ENCODE measurements at places on chromosomes 3 and 15.

GRCh38 chr15:78082106-78082742 lies 4.7 kb upstream of the TBC1D2B start:
- DNase-seq, result no peak

DNA sequence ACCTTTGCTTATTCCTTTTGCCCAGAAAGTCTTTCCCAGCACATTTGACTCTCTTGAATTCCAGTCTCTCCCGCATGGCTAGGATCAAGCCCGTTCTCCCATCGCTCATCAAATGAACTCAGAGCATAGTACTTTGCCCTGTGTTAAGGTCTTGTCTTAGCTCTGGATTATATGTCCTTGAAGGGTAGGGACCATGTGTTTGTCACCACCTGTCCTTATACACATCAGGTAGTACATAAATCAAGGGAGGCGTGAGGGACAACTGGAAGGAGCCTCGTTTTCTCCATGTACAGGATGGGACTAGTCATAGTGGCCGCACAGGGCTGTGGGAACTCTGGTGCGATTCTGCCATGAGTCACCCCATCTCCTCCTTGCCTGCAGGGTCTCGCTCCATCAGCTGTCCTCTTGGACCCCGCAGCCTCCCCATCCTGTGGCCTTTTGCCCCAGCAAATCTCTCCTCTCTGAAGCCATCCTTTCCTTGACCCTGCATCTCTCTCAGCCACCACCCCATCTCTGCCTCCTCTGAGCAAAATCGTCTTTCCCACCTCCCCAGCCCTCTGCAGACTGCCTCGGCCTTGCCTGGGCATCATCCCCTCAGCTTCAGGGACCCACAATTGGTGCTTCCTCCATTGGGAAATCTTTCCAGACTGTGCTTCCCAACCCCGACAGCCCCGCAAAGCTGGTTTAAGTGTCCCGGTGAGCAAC lies 33.4 kb upstream of the RAB6B start:
- no peak for DNase-seq

DNA sequence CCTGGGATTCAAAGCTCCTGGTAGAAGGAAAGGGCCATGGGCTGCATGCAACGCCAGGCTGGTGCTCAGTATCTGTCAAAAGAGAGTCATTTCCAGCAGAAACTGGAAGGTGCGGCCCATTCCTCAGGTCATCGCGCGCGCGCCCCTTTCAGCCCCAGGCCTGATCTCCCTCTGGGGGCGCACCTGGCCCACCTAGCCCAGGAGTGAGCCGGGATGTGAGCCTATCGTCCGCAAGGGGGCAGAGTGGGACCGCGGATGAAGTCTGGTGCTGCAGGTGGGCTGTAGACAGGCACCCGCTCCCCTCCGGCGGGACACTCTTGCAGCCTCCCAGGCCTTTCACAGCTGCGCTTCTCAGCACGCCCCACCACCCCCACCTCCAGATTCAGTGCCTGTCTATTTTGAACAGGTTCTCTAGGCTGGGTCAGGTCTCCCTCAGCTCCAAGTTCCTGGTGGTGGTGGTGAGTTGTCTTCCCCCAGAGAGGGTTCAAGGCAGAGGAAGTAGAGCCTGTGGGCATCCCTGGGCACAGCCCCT lies 5.8 kb upstream of the RPL29 start:
- peak; percentile 86 for DNase-seq

DNA sequence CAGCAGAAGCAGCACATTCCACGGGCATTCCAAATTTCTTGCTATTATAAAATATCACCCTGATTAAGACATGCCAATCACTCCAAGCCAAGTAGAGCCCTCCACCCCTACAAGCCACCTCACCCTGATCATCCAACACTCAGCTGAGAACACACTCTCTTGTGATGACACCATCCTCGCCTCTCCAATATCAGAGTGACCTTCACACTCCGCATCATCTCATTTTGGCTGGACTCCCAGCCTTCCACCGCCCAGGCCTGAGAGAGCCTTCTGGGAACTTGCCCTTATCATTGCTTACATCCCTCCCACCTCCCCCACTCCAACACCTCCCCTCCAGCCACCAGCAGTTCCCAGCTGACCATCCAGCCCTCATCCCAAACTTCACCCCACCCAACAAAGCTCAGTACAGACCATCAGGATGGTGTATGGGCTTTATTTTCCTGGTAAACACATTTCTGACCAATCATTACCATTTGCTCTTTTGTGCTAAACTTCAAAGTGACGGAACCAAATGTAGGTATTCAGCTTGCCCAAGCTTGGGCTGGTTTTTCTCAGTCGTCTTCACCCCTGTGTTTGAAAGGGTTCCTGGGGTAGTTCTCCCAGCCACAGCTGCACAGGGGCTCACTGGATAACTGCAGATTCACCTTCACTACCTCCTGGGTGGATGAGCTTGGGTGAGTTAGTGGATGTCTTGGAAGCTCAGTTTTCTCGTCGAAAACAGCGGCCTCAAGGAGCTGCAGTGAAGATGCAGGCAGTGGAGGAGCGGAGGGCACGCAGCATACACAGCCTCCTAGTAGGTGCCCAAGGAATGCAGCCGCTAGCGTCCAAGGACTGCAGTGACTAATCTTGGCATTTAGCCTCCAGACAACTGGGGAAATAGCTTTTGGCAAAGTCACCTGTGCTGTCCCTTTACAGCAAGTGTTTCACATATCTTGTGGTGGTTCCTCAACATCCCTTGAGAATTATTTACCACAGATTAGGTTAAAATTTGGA lies 115.1 kb downstream of the LIPC start:
- peak; percentile 62 for DNase-seq

DNA sequence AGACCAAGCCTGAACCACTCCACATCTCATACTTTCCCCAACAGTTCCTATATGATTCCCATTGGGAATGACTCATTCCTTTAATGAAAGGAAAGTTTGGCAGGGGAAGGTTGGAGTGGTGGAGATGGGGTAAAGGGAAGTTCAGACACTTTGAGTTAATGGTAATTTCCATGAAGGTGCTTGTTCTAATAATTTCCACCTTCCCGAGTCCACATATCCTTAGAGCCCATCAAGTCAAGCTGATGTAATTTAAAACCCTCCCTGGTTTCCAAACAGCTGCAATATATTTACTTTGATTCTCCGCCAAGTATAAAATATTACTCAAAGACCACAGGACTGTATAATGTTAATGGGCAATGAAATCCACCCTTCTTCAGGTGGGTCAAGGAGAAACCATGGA lies 95.0 kb upstream of the GALNT15 start:
- no peak for DNase-seq

- DNase-seq, result no peak
Observed at GRCh38 chr3:58198362-58198761, 12.4 kb downstream of the DNASE1L3 start.
